NCI-H146 (cell line): ENCODE measurements at places on chromosomes 11 and 22.

DNA sequence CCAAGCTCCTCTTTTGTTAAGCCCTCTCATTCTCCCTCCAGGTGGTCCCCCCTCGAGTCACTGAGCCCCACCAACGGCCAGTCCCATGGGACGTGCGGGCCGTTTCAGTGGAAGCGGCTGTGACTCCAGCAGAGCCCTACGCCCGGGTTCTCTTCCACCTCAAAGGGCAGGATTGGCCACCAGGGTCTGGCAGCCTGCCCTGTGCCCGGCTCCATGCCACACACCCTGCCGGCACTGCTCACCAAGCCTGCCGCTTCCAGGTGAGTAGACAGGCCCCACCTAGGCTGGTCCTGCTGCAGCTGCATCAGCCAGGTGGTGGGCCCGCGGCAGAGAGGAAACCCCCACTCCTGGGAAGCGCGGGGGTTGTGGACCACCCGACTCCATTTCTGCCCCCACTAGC lies 3.3 kb downstream of the TMEM132A start:
- DNase-seq, result no peak

GRCh38 chr22:37775785-37776638 lies 31.7 kb upstream of the GCAT start:
- no peak for DNase-seq

GRCh38 chr22:38826801-38827200 lies 17.0 kb downstream of the NPTXR start:
- DNase-seq, result no peak

- DNase-seq, result no peak
These were observed 50.4 kb upstream of the ARHGAP20 start for GRCh38 chr11:110762590-110762989.

DNA sequence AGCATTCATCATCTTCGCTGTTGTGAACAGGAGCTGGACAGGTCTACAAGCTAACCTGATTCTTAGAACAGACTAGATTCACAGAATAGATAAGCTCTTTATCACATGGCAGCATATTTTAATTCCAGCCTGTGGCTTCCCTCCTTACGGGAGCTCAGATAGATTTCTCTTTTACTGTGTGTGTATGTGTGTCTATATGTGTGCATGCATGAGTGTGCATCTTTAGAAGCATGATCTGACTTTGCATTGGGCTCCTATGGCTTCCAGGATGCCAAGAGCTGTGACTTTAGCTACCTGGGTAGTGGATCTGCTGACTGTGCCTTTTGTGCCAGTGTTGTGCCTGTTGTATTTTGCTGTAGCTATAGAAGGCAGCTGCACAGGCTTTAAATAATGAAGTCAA lies 44.3 kb downstream of the ZNRF3 start:
- DNase-seq, result no peak

- no peak for DNase-seq
These were observed 123.3 kb downstream of the RRAS2 start for GRCh38 chr11:14235701-14236100.

DNA sequence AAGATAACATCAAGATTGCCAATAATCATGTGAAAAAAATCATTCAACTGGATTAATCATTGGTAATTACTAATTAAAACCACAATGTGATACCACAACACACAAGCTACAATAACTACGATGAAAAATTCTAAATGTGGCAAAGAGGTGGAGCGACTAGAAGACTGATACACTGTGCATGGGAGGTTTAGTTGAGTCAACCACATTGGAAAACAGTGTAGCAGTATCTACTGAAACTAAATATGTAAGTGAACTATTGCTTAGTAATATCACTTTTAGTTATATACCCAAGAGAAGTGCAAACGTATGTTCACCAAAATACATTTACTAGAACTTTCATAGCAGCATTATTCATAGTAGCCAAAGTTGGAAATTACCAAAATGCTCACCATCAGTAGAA lies 359.9 kb downstream of the ETS1 start:
- DNase-seq, result no peak

DNA sequence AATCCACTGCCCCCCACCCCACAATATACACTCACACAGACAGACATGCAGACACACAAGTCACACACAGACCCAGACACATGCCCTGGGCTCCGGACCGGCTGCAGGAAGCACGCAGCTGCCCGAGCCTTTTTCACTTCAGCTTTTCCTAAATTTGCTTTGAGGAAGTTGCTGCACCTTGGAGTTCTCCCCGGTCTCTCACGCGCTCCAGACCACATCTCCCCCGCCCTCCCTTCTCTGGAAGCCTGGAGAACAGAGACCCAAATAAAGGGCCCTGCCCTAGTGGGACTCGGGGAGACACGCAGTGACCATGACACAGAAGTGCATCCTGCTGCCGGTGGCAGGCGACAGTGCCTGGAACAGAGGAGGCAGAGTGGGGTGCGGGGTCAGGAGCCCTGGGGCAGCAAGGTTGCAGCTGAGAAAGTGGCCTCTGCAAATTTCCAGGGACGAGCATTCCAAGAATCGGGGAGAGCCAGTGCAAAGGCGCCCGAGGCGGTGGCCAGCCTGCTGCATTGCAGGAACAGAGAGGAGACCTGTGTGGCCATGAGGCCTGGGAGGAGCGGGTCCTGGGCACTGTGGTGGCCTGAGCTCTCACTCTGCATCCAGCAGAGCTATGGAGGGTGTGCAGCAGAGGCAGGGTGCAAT lies 19.1 kb downstream of the RPL3 start:
- no peak for DNase-seq

DNA sequence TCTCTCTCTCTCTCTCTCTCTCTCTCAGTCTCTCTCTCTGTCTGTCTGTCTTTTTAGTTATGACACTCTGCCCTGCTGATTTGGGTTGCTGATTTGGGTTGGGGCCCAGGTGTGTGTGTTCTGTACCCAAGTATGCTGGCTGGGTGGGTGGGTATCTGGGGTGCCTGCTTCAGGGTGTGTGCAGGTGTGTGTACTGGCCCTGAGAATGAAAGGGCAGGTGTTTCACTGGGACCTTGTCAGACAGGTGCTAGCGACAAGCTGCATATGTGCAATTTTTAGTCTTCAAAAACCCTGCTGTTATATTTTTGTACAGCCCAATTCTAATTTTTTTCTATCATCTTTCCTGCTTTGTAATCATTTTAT lies 943 bp downstream of the CSF2RB start:
- DNase-seq, result no peak
